ENCODE measurements at places on chromosomes 3 and 15.

DNA sequence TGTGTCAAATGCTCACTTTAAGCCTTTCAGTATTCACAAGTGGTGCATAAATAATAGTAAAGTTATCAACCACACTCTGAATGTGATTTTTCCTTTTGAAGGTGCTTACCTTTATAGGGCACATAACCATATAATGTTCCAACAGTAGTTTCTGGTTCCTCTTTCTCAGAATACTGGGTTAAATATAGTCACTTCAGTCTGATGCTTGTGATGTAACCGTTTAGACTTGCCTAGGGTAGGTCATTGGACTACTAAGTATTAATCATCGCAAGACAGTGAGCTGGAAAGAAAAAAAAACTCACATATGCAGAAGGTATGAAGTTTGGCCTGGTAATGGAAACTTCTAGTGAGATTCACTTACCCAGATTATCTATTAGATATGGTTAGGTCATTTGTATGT lies 1.9 kb downstream of the KBTBD8 start:
- DNase-seq = no peak

DNA sequence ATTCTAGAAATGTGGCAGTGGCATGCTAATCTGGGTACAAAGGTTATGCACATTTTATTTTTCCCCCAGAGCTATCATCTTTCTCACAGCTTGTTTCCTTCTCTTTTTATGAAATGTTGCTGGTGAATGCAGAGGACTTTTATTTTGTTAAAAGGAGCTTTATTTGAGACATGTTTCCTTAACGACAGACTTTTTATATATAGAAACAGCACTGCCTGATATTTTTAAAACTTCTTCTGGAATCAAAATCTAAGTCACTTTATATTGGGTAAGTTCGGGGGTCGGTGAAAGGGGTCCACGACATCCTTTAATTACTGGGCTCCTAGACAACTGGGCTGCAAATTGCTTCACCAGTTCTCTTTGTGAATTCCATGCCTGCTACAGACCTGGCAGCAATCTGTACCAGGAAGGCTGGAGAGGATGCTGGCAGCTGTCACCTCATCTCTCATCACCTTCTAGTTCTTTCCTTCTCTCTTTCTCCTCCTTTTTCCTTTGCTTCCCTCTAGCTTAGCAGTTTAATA lies 464.7 kb downstream of the PDCD6IP start:
- no peak for DNase-seq

DNA sequence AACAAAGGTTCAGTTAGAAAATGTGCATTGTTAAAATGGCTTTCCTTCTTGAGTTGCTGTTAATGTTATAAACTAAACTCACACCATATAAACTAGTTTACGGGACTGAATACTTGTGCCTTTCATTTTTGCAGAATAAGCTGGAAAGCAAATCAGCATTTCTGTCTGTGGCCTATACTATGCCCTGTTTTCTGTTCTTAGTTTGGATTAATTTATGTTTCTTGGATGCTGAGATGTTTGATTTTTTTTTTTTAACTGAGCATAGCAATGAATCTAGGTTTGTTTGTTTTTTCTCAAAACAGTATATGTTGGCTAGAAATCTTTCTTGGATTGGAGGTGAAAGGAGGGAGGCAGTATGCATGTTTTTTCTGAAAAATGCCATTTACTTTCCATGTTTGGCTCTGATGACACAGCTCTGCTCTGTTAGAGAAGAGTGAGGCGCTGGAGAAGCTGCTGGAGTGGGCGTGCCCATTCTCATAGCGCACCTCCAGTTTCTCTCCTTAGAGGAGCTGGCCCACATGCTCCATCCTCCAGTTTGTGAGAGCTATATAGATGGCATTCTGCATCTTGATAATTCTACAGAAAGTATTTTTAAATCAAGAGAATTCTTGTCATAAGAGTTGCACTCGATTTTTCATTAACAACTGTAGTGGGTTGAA lies 423.6 kb upstream of the TPM1 start:
- DNase-seq = no peak

- no peak for DNase-seq
These were observed 257.7 kb upstream of the PEX5L start for GRCh38 chr3:180294282-180295027.

DNA sequence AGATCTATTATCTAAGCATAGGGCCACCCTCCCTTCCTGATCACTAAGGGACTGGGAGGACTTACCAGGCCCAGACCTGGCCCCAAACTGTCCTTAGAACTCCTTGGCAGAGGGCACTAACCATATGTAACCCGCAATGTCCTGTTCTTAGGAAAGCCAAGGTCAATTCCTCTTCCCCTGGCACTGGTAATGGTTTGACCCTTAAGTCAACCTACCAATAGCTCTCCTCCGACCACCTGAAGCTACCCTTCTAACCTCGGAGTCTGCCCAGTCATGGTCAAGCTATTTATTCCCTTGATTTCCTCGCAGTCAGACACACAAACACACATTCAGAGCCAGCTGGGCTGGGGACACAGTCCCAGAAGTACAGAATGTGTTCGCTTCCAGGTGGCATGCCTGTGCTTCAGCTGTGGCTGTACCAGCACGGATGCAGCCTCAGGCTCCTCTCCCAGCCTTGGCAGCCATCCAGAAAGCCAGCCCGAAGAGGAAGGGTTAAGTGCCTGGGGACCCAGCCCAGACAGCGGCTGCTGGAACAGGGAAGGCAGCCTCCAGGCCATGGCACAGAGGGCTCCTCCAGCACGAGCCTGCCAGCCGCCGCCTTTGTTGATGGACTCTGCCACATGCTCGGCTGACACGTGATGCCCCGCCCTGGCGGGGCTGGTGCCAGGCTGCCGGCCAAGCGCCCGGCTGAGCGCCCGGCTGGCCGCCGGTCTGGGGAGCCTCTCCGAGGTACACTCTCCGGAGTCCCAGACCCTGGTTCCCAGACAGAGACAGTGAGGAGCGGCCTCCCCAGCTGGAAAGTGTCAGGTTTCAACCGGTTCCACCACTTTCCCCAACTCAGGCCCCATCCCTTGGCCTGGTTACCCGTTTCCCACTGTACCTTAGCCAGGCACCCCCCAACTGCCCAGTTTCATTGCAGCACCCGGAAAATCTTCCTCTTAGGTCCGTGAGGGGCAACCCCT lies 5.5 kb downstream of the BMF start:
- DNase-seq = no peak

- no peak for DNase-seq
These were observed 398.1 kb upstream of the ARPP21 start for GRCh38 chr3:35241236-35241635.

DNA sequence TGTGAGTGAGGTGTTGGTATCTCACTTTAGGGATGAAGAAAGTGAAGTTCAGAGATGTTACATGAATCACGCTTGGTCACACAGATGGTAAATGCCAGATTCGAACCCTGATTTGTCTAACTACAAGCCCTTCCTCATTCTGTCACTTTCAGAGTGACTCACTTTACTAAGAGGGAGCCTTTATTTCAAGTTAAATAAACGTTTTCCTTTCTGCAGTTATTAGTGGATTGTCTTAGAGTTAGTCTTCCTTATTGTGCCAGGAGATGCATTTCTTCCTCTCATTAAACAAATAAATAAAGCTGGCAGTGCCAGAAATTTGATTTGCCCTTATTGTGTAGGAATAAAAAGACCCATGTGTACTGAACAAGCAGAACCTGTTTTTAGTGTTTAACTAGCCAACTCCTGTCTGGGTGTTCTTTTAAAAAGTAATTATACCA lies 162.5 kb downstream of the AKAP13 start:
- no peak for DNase-seq

DNA sequence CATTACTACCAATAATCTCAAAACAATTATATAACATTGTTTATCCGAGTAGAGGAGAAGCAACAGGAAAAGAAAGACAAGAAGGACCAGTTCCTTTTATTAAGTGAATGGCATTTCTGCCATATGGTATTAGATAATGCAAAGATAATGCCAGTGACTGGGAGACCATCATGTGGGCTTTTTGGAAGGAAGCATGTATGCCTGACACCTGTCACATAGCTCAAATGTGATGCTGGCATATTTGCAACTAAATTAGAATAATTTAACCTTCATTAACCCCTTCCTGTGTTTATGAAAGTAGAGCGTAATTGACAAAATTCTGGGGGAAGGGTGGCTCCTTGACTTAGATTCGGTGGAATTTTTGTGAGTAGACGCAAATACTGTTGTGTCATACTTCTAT lies 733.0 kb downstream of the TUSC7 start:
- DNase-seq = no peak

DNA sequence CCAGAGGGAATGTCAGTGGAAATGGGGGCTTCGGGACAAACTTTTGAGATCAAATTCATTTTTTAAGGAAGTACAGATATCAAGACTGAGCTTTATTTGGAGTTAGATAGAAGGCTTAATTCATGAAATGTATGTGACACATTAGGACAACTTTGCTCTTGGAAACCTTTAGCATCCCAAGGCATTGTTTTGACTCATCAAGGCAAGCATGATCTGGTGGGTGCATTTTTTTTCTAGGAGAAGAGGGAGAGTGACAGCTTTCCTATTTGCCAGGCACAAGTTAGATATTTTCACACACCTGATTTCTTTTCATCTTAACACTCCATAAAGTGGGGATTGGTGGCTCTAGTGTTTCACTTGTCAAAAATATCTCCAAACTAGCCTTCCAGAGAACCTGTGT lies 61.5 kb upstream of the RPL35A start:
- DNase-seq = no peak

- DNase-seq = no peak
These were observed 13.1 kb upstream of the LRRC2 start for GRCh38 chr3:46578973-46579755.

DNA sequence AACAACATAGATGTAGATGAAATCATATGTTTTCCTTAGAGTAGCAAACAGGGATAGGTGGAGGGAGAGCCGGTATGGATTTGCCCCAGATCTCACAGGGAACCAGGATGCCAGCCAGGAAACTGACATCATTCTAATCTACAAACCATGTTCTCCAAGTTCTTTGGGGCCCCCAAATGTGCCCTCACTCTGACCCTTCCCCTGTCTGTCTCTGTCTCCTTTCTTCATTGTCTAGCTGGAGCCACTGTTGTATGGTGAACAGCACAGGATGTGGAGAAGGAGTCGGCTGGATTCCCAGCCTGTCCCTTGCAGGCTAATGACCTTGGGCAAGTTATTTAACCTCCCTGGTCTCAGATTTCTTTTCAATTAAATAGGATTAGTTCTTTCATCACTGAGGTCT lies 962 bp downstream of the ATP13A5 start:
- DNase-seq = no peak

DNA sequence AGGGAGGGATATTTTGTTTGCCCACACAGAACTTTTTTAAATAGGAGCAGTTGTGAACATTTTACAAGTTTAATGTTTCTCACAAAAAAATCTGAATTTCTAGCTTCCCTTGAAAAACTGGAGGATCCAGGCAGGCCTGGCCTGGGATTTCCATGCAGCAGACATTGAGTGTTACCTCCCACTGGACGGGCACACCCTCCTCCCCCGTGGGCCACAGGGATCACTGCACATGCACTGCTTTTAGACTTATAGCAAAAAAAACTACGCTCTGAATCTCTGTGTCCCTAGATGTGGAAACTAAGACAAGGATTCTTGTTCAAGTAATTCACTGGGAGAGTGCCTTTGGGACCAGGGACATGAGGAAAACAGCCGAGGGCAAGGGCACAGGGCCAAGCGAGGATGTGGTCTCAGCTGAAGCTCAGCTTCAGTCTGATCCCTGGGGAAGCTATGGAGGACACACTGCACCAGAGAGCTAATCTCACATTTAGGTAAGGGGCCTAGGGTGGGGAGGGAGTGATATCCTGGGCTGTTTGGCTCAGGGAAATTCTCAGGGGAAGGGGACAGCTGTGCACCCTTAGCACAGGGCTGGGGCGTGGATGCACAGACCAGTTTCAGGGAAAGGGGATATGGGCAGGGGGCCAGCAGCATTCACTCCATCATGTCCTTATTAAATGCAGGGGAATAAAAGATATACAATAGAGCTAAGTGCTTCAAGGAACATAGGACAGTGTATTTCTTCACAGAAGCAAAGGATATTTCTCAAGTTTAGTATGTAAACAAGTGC lies 46.0 kb downstream of the FSIP1 start:
- no peak for DNase-seq

DNA sequence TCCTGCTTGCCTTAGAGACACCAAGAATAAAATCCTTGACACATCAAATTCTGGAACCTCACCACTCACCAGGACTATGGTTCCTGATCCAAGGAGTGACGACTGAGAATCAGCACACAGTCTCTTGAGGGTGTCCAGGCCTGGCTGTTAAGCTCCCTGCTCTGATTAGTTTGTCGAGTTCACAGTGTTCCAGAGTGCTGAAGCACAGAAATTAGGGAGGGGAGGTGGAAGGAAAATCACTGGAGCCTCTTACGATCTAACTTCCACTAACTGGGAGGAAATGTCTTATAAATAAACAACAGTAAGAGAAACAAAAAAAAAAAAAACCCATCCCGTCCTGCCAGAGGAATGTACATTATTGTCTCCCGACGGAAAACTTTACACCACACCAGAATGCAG lies 330.2 kb downstream of the TIGIT start:
- no peak for DNase-seq

GRCh38 chr3:4894891-4895530 lies 84.2 kb upstream of the BHLHE40 start:
- DNase-seq = no peak

GRCh38 chr3:134854254-134854653 lies 59.2 kb downstream of the EPHB1 start:
- no peak for DNase-seq

- no peak for DNase-seq
These were observed 330.9 kb downstream of the ERC2 start for GRCh38 chr3:56137415-56137814.

DNA sequence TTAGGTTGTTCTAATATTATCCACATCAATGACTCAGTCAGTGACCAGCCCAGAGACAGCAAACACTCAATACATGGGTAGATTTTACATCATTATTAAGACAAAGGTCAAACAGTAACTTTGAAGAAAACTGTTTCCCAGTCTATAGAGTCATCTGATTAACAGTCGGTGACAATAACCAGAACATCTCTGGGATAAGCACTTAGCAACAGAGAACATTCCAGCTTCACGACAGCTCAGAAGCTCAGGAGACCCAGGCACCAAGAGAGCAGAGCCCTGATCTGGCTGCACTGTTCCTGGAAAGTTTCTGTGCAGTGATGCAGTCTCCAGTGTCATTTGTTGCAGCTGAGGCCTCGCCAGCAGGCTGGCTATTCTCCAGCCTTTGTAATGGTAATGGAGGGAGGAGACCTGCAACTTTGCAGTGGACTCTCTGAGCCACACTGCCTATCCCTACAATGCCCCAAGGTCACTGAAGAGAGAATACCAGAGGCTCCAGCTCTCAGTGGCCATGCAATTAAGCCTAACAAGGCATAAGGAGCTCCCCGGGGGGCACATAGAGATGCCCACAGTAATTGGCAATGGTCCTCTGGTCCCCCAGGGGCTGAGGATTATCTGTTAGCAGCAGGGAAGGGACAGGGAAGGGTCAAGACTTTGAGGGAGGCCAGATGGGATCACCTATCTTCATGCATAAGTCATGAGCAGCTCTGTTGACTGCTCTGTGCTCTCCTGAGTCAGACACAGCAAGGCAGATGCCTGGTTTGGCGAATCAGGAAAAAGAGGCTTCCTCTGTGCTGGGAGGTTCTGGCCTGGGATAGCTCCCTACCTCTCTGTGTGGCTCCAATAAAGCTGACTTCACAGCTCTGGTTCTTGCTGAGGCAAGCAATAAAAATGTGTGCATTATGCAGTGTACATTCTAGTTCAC lies 163.6 kb downstream of the CTNNB1 start:
- DNase-seq = no peak

- DNase-seq = no peak
These were observed 10.5 kb upstream of the OSBPL11 start for GRCh38 chr3:125605756-125606155.

GRCh38 chr15:66670762-66671580 lies 31.1 kb upstream of the SMAD6 start:
- no peak for DNase-seq
